A549 treated with RU486 at 1 μM for 4 hours (cell line): ENCODE measurements at places on chromosomes 2 and 18. TPM values are rescaled to one million over a fixed set of nuclear protein-coding genes. Genes with fewer than 3 reads are reported as not detected.

SERPINB10 gene
- total RNA-seq: not detected in 5 replicates

PDE1A gene
- 0.12 to 0.33 TPM (median 0.15 TPM) in 3 of 5 replicates, not detected in the others for total RNA-seq

DCDC2C gene
- total RNA-seq: 0.24 to 0.54 TPM (median 0.30 TPM) in 5 replicates

ZNF532 gene
- total RNA-seq: 19.3 to 22.8 TPM (median 21.8 TPM) in 5 replicates

SPATS2L gene
- total RNA-seq: 130 to 141 TPM (median 133 TPM) in 5 replicates

CACNB4 gene
- 0.02 to 0.32 TPM (median 0.15 TPM) in 4 of 5 replicates, not detected in the other for total RNA-seq

TMEM163 gene
- total RNA-seq: 0.13 to 0.19 TPM in 2 of 5 replicates, not detected in the others

GLB1L gene
- 5.0 to 6.8 TPM (median 6.8 TPM) in 5 replicates for total RNA-seq

PLA2R1 gene
- 1.4 to 2.9 TPM (median 2.6 TPM) in 5 replicates for total RNA-seq

SIX2 gene
- total RNA-seq: 0.08 to 0.36 TPM (median 0.19 TPM) in 5 replicates

INPP5D gene
- total RNA-seq: 0.43 to 1.4 TPM (median 0.51 TPM) in 5 replicates

NAPG gene
- total RNA-seq: 9.3 to 11.2 TPM (median 10.4 TPM) in 5 replicates

DSG1 gene
- not detected in 5 replicates for total RNA-seq

TTC32 gene
- 7.0 to 15.6 TPM (median 12.8 TPM) in 5 replicates for total RNA-seq

ZNF385B gene
- total RNA-seq: not detected in 5 replicates

SCYGR4 gene
- total RNA-seq: not detected in 5 replicates

MOCOS gene
- total RNA-seq: 2.6 to 3.6 TPM (median 2.7 TPM) in 5 replicates

KLHL41 gene
- total RNA-seq: 0.08 to 0.43 TPM (median 0.23 TPM) in 5 replicates

AQP12A gene
- total RNA-seq: not detected in 5 replicates

MREG gene
- 5.3 to 6.8 TPM (median 5.7 TPM) in 5 replicates for total RNA-seq

MAP2 gene
- total RNA-seq: 0.40 to 0.80 TPM (median 0.44 TPM) in 5 replicates

MEP1B gene
- total RNA-seq: 0.06 TPM in 1 of 5 replicates, not detected in the others

SETBP1 gene
- total RNA-seq: 0.41 to 0.70 TPM (median 0.58 TPM) in 5 replicates

C2orf74 gene
- total RNA-seq: 15.3 to 20.4 TPM (median 17.4 TPM) in 5 replicates
